ENCODE measurements at places on chromosomes 1 and 21. TPM values are rescaled to one million over a fixed set of nuclear protein-coding genes. Genes with fewer than 3 reads are reported as not detected.

The LCE1D gene
- not detected for total RNA-seq

The PLA2G2C gene
- total RNA-seq, result not detected

The CFHR2 gene
- not detected for total RNA-seq

The PRRX1 gene
- total RNA-seq, result 5.4 TPM
